SK-N-DZ (cell line): ENCODE measurements at places on chromosomes 11 and 22.

DNA sequence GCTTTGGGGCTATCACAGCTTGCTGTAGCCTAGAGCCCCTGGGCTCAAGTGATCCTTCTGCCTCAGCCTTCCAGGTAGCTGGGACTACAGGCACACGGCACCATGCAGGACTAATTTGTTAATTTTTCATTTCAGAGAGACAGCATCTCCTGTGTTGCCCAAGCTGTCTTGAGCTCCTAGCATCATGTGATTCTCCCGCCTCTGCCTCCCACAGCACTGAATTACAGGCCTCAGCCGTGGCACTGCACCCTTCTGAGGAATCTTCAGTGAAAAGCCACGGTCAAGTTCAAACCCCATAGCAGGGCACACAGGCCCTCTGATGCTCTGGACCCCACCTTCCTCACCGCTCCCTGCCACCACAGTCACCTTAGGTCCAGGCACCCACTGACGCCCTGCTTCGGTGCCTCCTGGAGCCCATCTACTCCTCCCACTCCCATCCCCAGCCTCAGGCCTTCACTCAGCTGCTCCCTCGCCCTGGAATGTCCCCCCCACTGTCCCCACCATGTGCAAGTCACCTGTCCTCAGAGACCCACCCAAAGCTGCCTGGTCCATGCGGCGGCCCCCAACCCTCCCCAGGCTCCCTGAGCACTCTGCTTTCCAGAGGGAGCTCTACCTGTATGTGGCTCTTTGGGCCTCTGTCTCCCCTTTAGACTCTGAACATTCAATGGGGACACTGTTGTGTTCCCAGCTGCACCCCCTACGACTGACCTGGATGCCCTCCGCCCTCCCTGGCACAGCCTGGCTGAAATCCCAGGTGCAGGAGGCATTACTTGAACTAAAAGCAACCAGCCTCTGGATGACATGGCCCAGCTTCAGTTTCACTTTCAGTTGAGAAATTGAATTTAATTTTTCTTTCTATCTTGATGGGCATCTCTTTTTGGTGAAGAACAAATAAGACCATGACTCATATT is 1.6 kb downstream of the APOL2 start:
- DNase-seq = no peak

DNA sequence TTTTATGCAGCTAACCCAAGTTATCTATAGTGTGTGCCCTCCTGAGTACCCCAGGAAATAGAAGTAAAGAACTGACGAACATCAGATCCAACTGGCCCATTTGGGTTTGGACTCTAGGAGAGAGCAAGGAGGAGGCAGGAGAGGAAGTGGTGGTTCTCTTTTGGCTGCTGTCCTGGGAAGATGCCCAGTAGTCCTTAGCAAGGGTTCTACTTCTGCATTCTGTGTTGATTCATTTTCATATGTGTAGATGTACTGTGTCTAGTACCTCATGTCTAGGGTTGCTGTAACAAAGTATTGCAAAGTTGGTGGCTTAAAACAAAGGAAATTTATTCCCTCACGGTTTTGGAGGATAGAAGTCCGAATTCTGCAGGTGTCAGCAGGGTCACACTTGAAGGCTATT is 6.6 kb upstream of the MMP27 start:
- DNase-seq = no peak

- DNase-seq = no peak
Observed at GRCh38 chr22:19666673-19667593, 47.4 kb upstream of the SEPTIN5 start.

- no peak for DNase-seq
Observed at GRCh38 chr11:47060807-47061206, 115.9 kb downstream of the ARFGAP2 start.

DNA sequence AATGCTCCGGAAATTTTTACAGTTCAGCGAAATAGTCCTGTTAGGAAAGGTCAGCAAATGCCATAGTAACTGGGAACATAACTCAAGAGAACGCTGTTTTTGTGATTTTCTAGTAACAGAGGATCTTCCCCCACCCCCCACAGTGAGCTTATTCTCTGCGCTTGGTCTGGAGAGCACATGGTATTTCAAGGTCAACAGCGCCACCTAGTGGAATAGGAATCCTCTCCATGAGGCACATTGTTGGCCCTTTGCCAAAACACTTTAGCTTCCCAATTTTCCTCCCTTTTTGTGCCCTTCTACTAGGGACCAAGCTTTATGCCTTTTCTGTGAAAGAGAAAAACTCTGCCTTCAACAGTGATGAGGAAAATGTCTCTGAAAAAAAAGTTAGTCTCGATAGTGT is 13.2 kb upstream of the OR4C12 start:
- peak; percentile 64 for DNase-seq

DNA sequence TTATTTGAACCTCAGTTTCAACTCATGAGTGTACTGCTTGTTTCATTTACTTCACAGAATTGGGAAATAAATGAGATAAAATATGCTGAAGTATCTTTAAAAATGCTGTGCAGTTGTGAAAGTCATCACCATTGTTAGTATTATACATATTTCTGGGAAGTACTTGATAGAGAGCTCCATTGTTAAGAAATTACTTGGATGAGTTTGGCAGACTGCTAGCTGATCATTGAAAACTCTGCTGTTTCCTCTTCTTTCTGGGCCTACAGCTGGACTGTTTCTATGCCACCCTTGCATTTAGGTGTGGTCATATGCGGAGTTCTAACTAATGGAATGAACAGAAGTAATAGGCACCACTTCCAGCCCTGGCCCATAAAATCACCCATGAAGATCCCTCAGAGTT is 10.0 kb downstream of the SIK2 start:
- DNase-seq = no peak

- no peak for DNase-seq
Observed at GRCh38 chr11:125938418-125938817, 7.4 kb upstream of the VSIG10L2 start.

- no peak for DNase-seq
Observed at GRCh38 chr11:134124660-134125451, 56.0 kb downstream of the JAM3 start.

DNA sequence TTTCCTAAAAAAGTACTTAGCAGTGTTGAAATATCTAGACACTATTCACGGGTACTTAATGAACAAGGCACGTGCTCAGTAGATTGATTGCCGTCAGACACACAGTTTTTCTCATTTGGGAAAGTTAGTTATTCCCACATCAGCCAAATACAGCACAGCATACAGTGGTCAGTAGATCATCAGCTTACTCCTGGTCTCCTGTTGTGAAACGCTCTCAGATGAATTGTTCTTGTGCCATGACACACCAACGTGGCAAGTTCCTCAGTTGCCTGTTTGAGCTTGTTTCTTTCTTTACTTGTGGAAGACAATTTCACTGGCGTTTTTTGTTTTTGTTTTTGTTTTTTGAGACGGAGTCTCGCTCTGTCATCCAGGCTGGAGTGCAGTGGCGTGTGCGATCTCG is 8.6 kb downstream of the TAB1 start:
- DNase-seq = no peak

DNA sequence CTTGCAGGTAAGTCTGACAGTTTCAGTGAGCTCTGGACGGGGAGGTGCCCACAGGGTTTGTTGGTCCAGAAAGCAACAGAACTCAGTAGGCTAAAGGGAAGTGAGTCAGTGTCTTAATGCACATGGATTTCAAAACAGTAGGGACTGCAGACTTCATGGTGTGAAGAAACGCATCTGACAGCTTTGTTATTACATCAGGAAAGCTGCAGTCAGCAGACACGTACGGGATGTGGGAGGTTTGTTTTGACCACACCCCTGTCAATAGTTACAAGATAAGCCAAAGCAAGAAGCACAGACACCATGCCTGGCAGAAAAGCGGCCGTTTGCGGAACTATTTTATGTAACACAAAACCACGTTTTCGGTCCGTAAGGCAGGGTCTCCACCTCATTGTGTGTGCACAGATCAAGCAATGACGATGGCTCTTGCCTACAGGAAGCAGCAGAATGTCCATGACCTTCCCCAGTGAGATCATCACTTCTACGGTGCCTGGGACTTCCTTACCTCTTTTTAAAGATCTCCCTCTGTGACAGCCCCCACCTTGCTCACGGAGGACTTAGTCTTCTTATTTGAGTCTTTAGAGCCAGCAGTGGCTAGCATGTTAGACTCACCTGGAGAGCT is 58.2 kb upstream of the FTH1 start:
- DNase-seq = no peak

DNA sequence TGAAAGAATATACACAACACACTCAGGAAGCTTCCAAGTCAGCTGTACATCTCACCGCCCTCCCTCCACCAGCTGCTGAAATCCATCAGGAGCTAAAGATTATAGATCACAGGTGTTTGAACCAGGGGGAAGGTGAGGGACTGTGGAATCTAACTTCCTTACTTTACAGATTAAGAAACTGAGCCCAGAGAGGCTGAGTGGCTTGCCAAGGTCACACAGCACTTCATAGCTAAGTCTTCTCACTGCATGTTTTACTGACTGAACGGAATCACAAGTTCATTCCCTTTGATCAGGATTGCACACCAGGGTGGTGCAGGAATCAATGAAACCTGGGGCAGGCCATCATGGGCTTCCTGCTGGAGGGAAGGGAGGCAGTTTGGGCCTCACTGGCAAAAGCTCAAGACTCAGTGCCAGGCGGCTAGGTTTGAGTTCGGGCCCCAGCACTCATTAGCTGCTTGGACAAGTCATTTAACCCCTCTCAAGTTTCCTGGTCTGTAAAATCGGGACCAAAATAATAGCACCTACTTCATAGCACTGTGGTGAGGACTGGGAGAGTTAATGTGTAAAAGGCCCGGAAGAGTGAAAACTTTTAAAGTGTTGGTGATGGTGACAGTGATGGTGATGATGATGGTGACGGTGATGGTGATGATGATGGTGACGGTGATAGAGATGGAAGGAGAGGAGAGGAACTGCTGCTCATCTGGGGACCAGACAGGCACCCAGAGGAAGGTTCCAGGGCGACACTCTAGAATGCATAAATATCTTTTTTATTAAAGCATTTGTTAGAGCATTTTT is 8.2 kb downstream of the CD5 start:
- DNase-seq = no peak

GRCh38 chr11:122343210-122343609 is 227.2 kb upstream of the BLID start:
- no peak for DNase-seq

- no peak for DNase-seq
Observed at GRCh38 chr11:12840871-12841660, 166.8 kb downstream of the TEAD1 start.

GRCh38 chr22:31150615-31151014 is 9.4 kb upstream of the RNF185 start:
- DNase-seq = no peak

DNA sequence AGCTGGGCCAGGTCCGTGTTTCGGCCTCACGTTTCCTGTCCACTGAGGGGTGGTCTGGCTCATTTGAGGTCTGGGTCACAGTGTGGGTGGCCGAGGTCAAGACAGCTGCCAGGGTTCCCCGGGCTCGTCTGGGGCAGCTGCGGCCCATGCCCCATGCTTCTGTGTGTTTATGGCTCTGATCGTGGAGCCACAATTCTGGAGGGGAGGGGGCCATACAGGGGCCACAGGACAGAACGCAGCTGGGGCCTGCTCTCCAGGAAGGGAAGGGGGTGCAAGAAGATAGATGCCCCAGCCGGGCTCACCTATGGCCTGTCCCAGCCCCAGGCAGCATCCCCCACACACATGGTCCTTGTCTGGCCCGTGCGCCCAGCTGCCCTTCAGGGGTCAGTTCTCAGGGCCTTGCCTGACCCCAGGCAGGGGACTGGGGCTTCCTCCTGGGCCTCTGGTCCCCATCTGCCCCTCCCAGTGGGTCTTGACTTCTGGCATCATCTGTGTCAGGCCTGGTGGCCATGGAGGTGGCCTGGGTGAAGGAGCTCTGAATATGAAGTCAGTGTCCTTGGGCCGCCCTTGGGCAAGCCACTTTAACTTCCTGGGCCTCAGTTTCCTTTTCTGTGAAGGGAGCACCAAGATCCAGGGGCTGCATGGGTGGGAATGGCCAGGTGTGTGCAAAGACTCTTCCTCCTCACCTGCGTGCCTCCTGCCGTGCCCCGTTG is 8.4 kb downstream of the TSPAN32 start:
- DNase-seq = no peak

- DNase-seq = no peak
Observed at GRCh38 chr11:106457727-106458126, 380.3 kb downstream of the AASDHPPT start.

GRCh38 chr11:86475027-86475426 is 100.3 kb downstream of the CCDC81 start:
- DNase-seq = no peak

DNA sequence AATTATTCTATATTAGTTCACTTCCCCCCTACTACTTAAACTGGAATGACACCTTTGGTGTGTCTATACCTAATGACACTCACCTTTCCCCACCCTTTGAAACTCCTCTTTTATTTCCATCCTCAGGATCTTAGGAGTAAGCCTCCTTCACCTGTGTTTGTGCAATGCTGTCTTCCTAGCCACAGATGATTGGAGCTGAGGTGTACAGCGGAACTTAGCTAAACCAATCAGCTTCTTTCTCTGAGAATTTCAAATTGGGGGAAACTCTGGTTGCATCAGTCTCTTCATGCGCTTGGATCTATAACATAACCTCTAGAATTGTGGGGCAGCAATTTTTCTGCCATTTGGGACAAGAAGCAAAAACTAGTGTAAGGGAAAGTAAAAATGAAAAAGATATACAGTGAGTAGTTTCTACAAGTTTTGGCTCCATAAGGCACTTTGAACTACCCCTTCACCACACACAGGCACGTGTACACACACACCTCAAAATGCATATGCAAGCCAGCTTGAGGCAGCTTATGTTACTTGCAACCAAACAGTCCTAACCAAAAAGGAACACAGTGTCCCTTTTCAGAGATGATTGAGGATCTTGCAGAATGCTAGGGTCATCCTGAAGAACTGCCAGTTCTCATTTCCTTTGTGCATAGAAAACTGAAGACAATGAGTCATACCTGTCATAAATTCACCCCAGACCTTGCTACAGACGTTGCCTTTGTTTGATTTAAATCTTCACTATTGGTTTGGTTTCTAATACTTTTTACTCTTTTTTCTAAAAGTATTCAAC is 36.0 kb upstream of the LDLRAD3 start:
- DNase-seq = no peak

DNA sequence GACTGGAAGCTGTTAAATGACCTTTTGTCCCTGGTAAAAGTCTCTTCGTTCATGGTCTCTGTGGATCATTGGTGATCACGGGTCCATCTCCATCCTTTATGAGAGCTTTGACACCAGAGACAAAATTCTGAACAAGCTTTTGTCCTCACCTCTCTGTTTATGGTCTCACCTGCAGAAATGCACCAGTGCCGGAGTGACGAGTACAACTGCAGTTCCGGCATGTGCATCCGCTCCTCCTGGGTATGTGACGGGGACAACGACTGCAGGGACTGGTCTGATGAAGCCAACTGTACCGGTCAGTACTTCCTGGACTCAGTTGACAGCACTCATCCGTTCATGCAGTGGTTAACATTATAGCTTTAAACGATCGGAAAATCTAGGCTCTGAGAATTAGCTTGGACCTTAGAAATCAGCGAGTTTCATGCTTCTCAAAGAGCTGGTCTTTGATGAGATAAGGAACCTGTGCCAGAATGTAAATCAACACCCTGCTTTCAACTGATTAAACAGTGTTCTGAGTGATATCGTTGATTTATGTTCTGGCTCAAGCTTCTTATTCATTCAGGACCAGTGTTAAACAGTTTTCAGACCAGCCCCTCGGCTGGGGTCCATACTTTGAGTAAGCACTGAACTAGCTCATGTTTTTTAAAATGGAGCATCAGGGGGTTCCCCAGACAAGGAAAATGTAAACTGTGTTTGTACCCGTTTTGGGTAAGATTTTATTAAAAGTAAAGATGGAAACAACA is 124.5 kb upstream of the SORL1-AS1 start:
- DNase-seq = no peak
